ENCODE measurements at places on chromosomes 11 and 22.

- DNase-seq: peak; percentile 82
Observed at GRCh38 chr22:37095113-37095512, 14.4 kb downstream of the TMPRSS6 start.

- no peak for DNase-seq
Observed at GRCh38 chr22:30127749-30128166, 47.5 kb downstream of the HORMAD2 start.

- no peak for DNase-seq
Observed at GRCh38 chr22:44755417-44755816, 3.0 kb downstream of the ARHGAP8 start.

DNA sequence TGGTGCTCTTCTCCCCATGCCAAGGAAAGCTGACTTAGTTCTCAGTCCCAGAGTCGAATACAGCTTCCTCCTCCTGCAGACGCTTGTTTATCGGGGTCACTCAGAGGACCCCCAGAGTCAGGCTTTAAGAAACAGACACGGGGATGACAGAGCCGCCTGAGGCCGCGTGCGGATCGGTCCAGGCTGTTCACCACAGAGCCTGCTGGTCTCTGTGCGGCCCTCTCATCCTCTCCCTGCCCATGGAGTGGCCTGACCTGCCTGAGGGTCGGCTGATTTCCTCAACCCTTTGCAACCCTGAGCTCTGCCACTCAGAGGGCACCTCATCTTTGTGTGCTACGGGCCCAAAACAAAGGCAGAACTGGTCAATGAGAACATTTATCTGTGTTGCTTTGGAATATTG, 2.1 kb downstream of the GAL start:
- DNase-seq: no peak

DNA sequence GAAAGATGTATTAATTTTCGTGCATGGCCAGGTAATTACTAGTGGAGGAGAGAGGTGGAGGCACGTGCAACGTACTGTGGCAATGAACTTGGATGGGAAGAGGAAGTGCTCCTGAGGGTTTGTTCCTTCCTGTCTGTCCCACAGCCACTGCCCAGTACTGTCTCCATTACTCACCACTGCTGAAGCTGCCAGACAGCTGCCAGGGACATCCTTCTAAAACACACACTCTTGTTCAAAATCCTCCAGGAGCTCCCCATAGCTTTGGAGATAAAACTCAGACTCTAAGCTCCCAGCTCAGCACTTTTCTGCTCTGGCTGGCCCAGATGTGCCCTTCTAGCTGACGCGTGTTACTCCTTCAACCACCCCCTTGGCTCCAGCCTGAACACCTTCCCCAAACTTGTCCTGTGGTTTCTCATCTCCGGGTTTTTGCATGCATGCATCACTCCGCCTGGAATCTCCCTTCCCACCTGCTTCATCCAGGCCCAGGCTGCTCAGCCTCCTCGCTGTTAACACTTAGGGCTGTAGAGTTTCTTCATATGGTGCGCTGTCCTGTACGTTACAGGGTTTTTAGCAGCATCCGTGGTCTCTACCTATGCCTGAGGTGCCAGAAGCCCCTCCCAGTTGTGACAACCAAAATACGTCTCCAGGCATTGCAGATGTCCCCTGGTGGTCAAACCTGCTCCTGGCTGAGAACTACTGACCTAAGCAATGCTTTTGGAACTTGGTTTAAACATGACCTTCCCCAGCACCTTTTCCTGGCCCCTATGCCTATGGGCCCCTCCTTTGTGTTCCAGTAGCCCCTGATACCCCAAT, 69.5 kb downstream of the C11orf91 start:
- DNase-seq: no peak

GRCh38 chr22:19448076-19448607, 631 bp upstream of the C22orf39 start:
- no peak for DNase-seq

Measured in activated CD8-positive, alpha-beta memory T cell treated with anti-CD3 and anti-CD28 coated beads for 24 hours (primary cell).